ENCODE measurements at places on chromosomes 11 and 22.

DNA sequence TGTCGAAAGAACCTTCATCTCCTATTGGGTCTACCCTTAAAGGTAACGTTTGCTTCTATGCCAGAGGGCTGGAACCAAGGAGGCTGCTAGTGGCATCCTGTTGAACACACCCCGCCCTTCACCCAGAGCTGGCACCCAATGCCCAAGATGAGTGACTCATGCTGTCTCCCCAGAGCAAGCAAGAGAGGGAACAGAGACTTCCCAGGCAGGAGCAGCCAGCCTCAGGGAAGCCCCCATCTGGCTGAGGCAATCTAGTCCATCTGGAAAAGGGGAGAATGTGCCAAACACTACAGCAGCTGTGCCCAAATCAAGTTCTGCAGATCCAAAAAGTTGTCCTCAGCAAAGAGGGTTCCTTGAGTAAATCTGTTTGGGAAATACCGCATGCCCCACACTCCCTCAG is 91.9 kb upstream of the TP53I11 start:
- no peak for DNase-seq

- no peak for DNase-seq
Measured at GRCh38 chr11:130426837-130427341, 1.5 kb downstream of the ADAMTS8 start.

DNA sequence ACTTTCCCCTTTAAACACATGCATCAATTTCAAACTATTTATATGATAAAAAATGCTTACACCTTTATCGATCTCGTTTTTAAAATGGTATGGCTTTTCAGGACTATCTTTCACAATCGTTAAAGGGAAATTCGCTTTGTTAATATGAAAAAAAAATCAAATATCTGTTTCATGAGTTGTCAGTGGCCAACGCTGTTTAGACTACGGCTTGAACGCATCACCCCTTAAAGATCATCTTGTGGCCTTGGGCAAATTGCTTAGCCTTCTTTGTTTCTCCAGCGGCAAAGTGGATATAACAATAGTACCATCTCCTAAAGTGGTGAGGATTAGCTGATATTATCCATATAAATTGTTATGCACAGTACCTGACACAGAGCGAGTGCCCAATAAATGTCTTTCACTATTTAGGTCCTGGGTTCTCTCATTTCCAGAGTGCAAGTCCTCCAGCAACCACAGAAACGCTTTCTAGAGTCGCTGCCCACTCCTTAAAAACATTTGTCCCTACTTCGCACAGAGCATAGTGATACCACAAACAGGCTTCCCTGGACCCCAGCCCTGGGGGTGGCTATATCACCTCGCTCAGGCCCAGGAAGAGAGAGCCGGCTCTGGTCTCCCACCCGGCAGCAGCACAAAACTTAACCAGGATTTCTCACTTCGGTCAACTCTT is 904 bp downstream of the SLC35F2 start:
- no peak for DNase-seq

- DNase-seq: no peak
Measured at GRCh38 chr11:100963375-100963774, 166.2 kb downstream of the PGR start.

DNA sequence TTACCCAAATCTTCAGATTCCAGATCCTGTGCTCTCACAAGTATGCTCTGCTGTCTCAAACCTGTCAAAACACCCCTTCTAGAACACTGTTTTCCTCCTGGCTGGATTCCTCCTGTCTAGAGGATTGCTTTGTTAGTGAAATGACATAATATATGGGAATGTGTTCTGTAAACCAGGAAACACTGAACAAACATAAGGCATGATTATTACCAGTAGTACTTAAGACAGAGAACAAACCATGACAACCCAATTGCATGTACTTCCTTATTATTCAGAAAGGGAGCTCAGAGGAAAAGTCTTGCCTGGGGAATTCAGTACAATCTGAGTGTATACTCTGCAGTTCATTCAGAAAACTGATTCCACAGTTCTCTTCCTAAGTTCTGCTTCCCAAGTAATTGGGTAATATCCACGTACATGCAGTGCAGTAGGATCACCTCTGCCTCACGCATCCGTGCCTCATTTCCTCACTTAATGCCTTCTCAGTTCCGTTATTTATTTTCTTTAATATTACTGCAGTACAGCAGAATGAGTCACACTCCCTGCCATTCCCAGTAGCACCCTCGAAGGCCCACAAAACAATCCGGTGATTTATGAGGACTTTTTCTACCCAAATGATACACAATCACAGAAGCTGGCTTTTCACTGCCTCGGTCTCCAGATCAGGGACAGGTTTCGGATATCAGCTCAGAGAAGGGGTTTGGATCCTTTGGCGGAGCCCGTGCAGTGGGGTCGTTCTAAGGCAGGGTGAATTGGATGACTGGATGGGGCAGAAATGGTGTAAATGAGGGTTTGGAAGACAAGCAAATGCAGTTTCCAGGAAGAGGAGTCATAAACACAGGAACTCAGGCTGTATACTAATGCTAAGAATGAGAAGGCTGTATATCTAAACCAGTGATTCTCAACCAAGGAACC is 896.9 kb downstream of the KCNA4 start:
- DNase-seq: peak; percentile 68

GRCh38 chr11:39786281-39786680 is 1673.2 kb downstream of the LRRC4C start:
- DNase-seq: no peak

GRCh38 chr11:118366287-118366686 is 6.9 kb downstream of the UBE4A start:
- no peak for DNase-seq

DNA sequence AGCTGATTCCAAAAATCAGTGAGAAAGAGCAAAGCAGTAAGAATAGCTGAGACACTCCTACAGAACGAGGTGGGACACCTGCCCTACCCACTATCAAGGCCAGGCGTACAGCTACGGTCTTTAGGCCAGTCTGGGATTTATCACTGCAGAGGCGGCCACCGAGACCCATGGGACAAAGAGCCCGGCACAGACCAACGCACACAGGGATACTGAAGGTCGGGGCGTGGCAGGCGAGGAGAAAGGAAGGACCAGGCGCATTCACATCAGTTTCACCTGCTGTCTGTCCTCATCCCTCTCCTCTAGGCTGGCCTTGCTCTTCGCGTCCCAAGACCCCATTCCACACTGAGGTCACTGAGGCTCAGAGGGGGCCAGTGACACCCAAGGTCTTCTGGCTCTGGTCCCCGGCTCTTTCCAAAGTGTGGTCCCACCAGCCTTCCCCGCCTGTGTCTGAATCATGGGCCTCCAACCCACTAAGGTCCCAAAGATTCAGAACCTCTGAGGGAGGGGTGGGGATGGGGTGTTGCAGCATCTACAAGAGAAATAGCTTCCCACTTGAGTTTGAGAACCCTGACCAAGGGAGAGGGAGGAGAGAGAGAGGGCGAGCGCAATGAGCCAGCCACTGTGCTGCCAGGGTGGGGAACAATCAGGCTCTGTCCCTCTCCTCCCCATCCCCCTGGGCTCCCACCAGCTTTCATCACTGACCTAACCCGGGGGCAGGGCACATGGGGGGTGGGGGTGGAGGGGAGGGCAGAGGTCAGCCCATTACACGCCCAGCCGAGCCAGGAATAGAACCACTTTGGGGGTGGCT is 7.2 kb upstream of the PICK1 start:
- no peak for DNase-seq

DNA sequence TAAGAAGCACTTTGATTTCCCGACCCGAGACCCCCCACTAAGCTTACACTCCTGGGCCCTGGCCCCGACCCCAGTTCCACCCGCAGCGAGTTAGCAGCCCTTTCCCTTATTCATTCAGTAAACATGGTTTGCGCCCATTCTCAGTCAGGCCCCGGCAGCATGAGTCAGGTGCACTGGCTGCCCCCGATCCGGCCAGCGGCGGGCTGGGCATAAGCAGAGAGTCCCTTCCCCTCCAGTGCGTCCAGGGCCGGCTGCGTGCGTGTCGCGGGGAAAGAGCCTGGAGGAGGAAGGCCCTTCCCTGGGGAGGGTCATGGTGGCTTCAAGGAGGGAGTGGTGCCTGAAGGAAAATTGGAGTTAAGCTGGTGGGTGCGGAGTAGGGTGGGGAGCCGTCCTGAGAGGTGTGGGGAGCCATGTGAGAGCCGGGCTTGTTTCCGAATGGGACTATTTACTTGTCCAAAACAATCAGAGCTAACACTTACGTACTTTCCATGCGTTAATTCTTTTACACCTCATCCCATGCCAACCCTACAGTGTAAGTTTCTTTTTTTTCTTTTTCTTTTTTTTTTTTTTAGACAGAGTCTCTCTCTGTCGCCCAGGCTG is 657 bp downstream of the IGHMBP2 start:
- no peak for DNase-seq

DNA sequence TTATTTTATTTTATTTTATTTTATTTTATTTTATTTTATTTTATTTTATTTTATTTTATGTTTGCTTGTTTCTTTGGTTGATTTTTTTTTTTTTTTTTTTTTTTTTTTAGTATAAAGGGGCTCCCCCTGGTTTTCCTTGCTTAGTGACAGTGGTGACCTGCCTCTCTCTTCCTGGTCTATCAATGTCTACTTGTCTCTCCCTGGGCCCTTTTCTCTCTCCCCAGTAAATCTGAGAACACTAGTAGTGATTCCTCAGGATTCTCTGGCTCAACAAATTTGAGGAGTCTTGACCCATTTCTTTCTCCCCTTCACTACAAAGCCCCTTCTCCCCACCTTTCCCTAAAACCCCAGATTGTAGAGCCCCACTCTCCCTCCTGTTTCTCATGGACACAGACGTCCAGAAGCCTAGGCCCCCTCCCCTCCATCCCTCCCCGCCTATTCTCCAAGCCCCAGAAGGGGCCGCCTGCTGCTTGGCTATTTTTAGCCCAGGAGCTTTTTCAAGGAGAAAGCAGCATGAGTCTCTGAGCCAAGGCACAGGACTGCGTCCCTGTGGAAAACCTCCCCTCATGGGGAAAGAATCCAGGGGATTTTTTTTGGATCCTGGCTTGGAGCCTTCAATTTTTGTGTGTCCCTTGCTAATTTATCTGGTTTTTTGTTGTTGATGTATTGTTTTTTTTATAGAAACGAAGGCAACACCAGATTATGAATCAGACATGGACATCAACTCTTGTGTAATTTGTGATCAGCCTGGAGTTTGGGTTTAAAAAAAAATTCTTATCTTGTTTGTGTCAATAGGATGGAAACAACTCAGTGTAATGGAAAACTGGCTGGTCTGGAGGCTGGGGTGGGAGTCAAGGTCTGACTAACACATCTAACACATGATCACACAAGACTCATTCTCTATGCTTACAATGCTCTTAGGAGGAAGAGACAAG is 17.5 kb upstream of the ACCSL start:
- no peak for DNase-seq

DNA sequence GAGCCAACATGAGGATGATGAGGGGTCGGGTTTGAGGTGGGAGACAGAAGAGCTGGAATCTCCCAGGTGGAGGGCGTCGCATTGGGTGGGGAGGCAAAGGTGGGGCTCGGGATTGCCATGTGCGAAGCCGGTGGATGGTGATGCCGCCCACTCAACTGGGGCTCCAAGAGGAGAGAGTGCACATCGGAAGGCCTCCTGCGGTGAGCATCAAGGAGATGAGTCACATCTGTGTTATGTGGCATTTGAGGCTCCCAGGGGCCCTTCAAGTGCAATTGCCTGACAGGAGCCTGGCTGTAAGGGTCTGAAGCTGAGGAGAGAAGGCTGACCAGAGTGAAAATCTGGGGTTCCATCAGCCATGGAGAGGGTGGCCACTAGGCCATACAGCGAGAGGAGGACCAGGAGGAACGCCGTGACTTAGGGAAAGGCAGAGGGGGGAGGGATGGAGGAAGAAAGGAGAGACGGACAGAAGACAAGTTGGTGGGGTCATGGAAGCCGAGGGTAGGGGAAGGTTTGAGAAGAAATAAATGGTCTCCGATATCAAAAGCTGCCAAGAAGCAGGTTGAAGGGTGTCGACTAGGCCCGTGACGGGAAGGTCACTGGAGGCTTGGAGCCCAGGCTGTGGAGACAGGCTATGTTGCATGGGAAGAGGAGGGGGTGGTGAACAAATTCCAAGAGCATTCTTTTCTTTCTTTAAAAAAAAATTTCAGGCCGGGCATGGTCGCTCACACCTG is 21.3 kb downstream of the RASD2 start:
- peak; percentile 43 for DNase-seq

GRCh38 chr11:39345834-39346442 is 2113.5 kb downstream of the LRRC4C start:
- DNase-seq: no peak

DNA sequence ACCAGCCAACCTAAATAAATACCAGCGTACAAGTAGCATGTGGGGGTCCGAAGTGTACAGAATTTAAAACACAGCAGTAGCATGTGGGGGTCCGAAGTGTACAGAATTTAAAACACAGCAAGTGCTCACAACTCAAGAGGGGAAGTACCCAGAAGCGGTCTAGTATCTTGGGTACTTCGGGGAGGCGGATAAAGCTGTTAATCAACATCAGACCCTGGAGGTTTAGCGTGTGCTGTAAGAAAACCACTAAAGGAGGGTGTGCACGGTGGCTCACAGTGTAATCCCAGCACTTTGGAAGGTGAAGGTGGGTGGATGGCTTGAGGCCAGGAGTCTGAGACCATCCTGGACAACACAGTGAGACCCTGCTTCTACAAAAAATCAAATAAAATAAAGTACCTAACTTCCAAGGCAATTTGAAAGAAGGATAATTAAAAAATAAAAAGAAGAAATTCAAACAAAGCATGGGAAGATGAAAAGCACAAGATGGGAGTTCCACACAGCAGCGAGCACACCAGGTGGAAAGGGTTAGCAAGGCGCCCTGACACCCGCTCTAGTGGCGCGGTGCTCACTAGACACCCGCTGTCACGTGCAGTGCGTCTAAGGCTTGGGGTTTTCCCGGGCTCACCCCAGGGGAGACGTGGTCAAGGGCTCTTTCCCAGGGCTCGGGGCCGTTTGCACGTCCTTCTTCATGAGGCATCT is 35.0 kb upstream of the MOB2 start:
- no peak for DNase-seq

GRCh38 chr11:76700177-76701100 is 29.9 kb upstream of the LRRC32 start:
- DNase-seq: peak; percentile 91
